ENCODE measurements at places on chromosomes 11 and 22.

GRCh38 chr22:37920126-37920525, 14.0 kb downstream of the MICALL1 start:
- H3K27me3 ChIP-seq = no peaks in the 10 kb centered on the region
- DNase-seq = no peak
- peaks cover 2% of the 10 kb centered on the region for H3K36me3 ChIP-seq
- H3K4me3 ChIP-seq = no peak overlapping the region
- no peaks in the 10 kb centered on the region for H3K4me1 ChIP-seq
- H3K27ac ChIP-seq = peak overlapping the region; percentile 16

DNA sequence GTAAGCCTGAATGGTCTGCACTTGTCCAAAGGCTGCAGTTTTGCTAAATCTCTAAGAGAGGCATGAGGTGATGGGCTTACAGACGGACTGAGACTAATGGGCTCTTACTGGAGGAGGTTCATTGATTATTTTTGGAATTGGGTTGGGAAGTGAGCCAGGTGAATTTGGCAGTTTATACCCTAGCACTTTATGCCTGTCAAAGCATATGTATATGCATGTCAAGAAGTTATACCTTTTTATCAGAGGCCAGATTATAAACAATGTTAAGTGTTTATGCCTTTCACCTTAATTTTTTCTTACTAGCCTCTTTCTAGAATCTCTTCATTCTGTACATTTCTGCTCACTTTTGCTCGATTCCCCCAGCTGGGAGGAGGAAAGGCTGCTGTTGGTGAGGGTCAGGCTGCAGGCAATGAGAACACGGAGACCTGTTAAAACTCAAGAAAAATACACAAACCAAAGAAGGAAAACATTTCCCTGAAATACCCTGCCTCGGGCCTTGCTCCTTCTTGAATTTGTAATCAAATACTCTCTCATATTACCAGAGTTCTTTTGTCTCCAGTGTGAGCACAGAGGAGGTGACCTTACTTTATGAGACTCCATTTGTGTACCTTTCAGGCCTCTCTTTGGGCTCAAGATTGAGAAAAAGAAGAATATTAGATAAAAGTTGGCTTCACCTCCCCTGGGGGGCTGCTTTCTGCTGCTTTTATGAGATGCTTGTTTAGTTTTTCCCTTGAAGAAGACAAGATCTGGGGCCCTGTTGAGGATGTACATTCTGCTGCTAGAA, 19.6 kb downstream of the NAT10 start:
- H3K36me3 ChIP-seq = peaks cover 14% of the 10 kb centered on the region
- no peaks in the 10 kb centered on the region for H3K27me3 ChIP-seq
- H3K4me1 ChIP-seq = no peaks in the 10 kb centered on the region

- H3K4me3 ChIP-seq = no peak overlapping the region
- H3K27me3 ChIP-seq = no peaks in the 10 kb centered on the region
These were observed 103.1 kb downstream of the PTPRJ start for GRCh38 chr11:48083421-48083820.

GRCh38 chr11:2713661-2714462, 14.1 kb upstream of the KCNQ1OT1 start:
- H3K36me3 ChIP-seq = no peaks in the 10 kb centered on the region
- H3K27me3 ChIP-seq = no peaks in the 10 kb centered on the region
- no peak for DNase-seq
- H3K4me3 ChIP-seq = no peak overlapping the region
- H3K4me1 ChIP-seq = no peaks in the 10 kb centered on the region

- H3K4me3 ChIP-seq = peak overlapping the region; percentile 83
- H3K27me3 ChIP-seq = no peaks in the 10 kb centered on the region
- H3K4me1 ChIP-seq = no peaks in the 10 kb centered on the region
- no peak for DNase-seq
- H3K27ac ChIP-seq = peak overlapping the region; percentile 91
These were observed 788 bp downstream of the LIN7C start for GRCh38 chr11:27505781-27506180.

- H3K36me3 ChIP-seq = no peaks in the 10 kb centered on the region
- H3K4me3 ChIP-seq = peak overlapping the region; percentile 26
- peaks cover 34% of the 10 kb centered on the region for H3K4me1 ChIP-seq
- DNase-seq = no peak
- H3K27ac ChIP-seq = no peak overlapping the region
These were observed 8.2 kb downstream of the CREB3L1 start for GRCh38 chr11:46285594-46286033.

DNA sequence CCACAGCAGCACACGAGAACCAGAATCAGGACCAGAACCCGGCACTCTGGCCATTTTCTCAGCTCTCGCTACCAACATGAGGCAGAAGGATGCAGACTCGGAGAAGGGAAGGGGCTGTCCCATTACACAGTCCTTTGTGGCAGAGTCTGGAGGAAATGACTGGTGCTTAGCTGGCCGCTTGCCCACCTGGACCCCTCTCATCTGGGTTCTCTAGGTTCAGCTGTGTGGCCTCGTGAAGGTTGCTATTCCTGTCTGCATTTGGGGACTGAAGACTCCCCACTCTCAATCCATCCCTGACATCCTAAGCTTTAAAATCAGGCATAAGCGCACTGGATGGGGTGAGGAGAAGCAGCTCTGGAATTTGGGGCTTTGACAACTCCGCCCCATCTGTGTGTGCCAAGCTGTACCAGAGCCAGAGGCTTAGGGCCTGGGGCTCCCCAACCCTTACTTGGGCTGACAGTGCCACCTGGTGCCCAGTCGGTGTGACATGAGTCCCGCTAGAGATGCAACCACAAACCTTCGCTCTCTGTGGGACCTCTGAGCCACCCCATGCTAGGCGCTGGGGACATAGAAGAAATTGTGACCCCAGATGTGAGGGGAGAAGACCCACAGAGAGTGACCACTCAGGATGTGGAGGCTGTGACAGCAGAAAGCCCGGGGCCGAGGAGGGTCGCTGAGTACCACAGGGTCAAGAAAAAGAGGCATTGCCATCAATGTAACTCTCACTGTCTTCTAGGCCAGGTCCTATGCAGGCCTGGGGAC, 35.8 kb upstream of the FCHSD2 start:
- H3K4me3 ChIP-seq = no peak overlapping the region
- H3K4me1 ChIP-seq = peaks cover 35% of the 10 kb centered on the region
- DNase-seq = peak; percentile 70
- peak overlapping the region; percentile 66 for H3K27ac ChIP-seq
- H3K27me3 ChIP-seq = no peaks in the 10 kb centered on the region

GRCh38 chr11:115321605-115322289, 182.5 kb downstream of the CADM1 start:
- H3K27me3 ChIP-seq = no peaks in the 10 kb centered on the region
- H3K4me1 ChIP-seq = peaks cover 16% of the 10 kb centered on the region
- no peaks in the 10 kb centered on the region for H3K36me3 ChIP-seq
- DNase-seq = no peak
- H3K27ac ChIP-seq = no peak overlapping the region
- no peak overlapping the region for H3K4me3 ChIP-seq

DNA sequence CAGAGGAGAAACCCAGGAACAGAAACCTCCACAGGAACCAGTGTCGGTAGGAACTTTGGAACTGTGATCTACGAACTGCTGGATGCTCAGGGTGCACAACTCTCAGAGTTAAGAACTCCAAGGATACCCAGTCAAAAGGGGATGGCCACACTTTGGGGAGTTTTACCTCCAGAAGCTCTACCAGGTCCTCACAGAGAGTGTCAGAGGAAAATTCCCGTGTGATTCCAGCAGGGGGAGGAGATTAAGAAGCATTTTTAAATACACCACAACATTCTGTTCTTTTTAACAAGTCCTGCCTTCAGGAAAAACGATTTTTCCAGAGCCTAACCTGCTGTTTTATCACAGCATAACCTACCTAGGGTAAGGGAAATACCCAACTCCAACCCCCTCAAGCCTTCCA, 104.0 kb downstream of the SOX6 start:
- no peaks in the 10 kb centered on the region for H3K27me3 ChIP-seq
- DNase-seq = no peak
- H3K4me1 ChIP-seq = no peaks in the 10 kb centered on the region
- H3K4me3 ChIP-seq = no peak overlapping the region
- no peak overlapping the region for H3K27ac ChIP-seq

- no peaks in the 10 kb centered on the region for H3K27me3 ChIP-seq
- H3K4me1 ChIP-seq = peaks cover 8% of the 10 kb centered on the region
- no peak overlapping the region for H3K27ac ChIP-seq
- peaks cover 41% of the 10 kb centered on the region for H3K36me3 ChIP-seq
- DNase-seq = no peak
These were observed 45.6 kb downstream of the CD82 start for GRCh38 chr11:44611088-44611487.

- H3K4me3 ChIP-seq = no peak overlapping the region
- no peaks in the 10 kb centered on the region for H3K27me3 ChIP-seq
- no peak overlapping the region for H3K27ac ChIP-seq
- no peak for DNase-seq
- H3K4me1 ChIP-seq = no peaks in the 10 kb centered on the region
These were observed 1.3 kb upstream of the OR8D1 start for GRCh38 chr11:124315052-124315451.

DNA sequence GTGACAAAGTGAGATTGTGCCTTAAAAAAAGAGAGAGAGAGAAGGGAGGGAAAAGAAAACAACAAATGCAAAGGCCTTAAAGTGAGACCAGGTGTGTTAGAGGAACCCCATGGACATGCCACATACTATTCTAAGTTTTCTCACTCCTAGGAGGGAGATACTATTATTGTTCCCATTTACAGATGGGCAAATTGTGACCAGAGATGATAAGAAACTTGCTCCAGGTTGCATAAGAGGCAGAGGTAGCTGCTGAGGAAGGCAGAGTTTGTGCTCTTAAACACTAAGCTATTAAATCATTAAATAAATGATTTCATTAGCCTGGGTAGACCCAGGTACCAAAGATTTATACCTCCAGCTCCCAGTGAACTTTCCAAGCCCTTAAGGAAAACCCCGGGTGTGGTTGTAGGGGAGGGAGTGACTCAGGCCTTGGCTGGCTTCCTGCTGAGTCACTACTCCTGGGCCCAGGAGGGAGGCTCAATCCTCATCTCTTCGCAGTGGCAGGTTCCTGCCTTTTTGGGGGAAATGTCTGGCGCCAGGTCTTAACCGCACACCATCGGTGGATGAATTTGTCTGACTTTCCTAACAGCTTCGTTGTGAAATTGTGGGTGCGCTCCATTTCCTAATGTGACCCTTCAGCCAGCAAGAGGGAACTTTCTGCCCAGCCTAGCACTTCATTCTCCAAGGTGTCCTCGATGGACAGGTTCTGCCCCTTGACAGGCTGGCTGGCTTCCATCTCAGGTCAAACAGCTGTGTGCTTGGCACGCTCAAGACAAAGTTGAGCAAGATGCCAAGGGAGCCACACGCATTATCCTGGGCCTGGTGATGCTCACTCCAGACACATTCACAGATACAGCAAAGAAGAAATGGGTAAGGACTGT, 33.4 kb upstream of the PTPRJ start:
- DNase-seq = peak; percentile 77
- H3K27ac ChIP-seq = no peak overlapping the region
- no peak overlapping the region for H3K4me3 ChIP-seq
- H3K4me1 ChIP-seq = peaks cover 5% of the 10 kb centered on the region
- no peaks in the 10 kb centered on the region for H3K36me3 ChIP-seq

DNA sequence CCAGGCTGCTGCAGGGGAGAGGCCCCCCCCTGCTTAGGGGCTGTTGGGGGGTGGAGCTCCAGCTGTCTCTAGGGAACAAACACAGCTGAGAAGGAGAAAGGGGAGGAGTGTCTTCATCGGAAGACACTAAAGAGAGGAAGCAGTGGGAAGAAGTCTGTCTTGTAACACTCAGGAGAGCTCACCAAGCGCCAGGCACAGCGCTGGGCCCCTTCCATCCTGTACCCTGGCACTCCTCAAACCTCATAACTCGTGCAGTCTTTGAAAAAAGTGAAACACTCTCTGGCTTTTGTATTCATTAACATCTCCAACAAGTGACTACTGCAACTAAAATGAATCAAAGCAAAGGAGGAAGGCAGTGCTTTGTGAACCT, 67.4 kb upstream of the PRDM11 start:
- no peak overlapping the region for H3K27ac ChIP-seq
- H3K4me3 ChIP-seq = no peak overlapping the region
- H3K36me3 ChIP-seq = no peaks in the 10 kb centered on the region

GRCh38 chr11:69918231-69918937, 99.2 kb upstream of the FGF3 start:
- no peaks in the 10 kb centered on the region for H3K27me3 ChIP-seq
- H3K27ac ChIP-seq = no peak overlapping the region
- H3K4me3 ChIP-seq = no peak overlapping the region
- H3K36me3 ChIP-seq = no peaks in the 10 kb centered on the region
- no peak for DNase-seq
